ENCODE measurements at places on chromosomes 16 and 17.

GRCh38 chr17:9166788-9167187, 145.5 kb downstream of the NTN1 start:
- no peak for DNase-seq

- no peak for DNase-seq
Observed at GRCh38 chr17:68033636-68034451, 1.7 kb upstream of the KPNA2 start.

- DNase-seq: no peak
Observed at GRCh38 chr16:47713225-47713595, 252.1 kb downstream of the PHKB start.

- no peak for DNase-seq
Observed at GRCh38 chr16:57788252-57788841, 13.9 kb downstream of the KIFC3 start.

GRCh38 chr17:79654350-79654959, 43.6 kb upstream of the RBFOX3 start:
- no peak for DNase-seq

DNA sequence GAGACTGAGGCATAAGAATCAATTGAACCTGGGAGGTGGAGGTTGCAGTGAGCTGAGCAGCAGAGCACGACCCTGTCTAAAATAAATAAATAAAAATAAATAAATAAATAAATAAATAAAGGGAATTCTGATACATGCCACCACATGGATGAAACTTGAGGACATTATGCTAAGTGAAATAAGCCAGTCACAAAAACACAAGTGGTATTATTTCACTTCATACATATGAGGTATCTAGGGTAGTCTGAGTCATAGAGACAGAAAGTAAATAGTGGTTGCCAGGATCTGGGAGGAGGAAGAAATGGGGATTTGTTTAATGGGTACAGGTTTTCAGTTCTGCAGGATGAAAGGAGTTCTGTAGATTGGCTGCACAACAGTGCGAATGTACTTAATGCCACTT, 16.3 kb downstream of the PIPOX start:
- DNase-seq: peak; percentile 35

DNA sequence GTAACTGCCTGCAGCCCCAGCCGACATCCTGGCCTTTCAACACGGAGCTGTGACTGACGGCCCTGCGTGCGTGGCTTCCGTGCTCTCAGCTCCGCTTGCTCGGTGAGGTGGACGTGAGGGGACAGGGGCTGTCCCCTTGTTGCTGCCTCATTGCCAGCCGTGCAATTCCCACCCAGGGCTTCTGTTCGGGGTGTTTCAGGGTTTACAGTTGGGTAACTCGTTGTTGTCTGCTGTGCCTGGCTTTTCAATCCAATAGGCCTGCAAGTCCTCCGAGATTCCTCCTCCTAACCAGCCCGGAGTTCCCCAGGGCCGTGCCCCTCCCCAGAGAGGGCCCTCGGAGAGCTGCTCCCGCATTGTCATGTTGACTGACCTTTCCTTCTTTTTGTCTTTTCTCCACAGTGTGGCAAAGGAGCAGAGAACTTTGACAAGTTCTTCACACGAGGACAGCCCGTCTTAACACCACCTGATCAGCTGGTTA, 31.4 kb upstream of the CACNG5 start:
- DNase-seq: no peak

DNA sequence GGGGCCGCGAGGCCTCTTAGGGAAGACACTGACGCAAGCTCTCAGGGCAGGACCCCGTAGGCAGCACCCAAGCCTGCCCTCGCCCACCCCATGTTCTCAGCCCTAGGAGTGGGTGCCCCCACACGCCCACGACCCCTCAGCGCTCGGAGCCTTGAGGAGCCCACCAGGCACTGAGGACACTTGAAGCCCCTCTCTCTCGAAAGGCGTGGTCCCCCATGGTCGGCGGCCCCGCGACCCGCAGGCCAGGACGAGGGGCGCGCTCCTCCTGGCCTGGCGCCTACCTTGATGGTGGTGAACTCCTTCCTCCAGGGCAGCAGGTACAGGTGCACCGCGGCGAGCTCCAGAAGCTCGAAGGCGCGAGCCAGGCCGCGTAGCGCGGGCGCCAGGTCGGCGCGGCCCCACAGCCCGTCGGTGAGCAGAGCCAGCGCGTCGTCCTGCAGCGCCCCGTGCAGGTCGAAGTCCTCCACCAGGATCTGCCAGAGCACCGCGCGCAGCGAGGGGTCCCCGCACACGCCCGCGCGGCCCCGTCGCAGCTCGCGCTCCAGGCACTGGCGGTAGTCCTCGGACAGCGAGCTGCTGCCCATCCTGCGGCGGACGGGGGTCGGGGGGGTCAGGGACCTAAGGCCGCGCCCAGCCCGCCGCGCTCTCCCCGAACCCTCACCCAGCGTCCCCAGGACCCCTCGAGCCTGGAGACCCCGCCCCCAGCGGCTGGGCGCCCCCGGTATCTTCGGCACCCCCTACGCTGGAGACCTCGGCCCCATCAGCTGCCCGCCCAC, 668 bp downstream of the SPATA2L start:
- DNase-seq: peak; percentile 42

DNA sequence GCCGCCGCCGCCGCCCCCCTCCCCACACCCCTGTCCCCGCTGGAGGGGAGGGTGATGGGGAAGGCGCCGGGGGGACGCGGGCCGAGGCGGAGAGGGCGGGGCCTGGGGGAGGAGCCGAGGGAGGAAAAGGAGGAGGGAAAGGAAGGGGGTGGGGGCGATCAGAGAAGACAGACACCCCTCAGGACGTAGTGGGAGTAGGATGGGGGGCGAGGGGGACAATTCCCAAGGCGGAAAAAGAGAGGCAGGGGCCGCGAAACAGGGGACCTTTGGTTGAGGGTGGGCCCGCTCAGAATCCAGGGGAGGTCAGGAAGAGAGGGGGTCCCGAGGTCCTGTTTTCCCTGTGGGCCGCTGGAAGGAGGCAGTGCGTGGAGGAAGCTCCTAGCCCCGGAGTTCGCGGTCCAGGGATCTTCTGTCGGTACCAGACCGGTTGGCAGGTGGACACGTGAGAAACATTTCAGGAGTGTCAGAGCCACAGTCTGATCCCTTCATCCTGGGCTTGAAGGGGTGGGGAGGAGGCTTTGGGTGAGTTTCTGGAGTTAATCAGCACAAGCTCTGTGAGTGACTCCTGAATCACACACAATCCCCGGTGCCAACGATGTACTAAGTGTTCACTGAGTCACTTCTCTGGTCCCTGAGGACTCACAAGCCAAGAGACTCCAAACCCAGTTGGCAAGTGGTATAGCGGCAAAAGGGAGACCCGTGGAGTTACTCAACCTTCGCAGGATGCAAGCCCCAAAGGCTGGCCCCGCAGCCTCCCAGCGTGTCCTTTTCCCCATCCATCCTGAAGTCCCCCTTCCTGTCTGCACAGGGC, at the start of gene XYLT1:
Gene XYLT1 (minus strand): TSS at position 53 of the 811 bp plus-strand sequence. CDS start 164 bp downstream, outside the sequence.
- DNase-seq: no peak

DNA sequence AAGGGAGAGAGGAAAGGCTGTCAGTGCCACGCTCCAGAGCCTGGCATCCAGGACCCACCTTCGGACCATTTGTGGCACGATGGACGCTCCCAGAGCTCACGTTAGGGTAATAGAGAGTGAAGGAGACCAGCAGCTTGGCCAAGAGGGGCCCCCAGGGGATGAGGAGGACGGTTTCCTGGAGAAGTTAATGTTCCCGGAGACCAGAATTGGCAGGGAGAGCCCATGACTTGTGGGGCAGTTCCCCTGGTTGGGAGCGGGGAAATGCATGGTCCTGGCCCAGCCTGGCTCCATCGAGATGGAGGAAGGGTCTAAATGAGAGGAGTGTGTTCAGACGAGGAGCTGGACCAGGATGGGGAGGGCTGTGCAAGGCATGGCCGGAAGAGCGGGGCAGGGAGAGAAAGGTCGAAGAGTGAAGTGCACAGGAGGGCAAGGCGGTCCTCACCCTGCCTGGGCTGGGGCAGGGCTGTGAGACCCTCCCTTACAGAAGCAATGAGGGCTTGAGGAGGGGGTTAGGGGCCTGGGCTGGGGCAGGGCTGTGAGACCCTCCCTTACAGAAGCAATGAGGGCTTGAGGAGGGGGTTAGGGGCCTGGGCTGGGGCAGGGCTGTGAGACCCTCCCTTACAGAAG, 2.9 kb upstream of the HIC1 start:
- no peak for DNase-seq

- DNase-seq: peak; percentile 81
Observed at GRCh38 chr17:35969558-35970380, 11.5 kb downstream of the CCL16 start.

- DNase-seq: no peak
Observed at GRCh38 chr17:3968886-3969524, 4.8 kb upstream of the ATP2A3 start.

DNA sequence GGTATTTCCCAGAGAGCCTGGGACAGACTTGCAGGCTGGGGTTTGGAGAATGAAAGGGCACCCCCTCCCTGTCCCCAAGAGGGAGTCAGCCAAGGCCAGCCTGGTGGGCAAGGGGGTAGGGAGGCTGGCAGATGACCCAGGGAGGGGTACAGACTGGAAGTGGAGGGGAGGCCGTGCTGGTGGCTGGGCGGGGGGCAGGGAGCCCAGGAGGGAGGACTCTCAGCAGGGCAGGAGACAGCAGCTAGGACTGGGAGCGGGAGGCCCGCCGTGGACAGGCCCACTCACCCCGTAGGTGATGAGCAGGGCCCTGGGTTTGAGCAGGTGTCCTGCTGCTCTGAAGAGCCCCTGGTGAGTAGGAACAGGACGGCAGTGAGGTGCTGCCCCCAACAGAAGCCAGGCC, 1.1 kb downstream of the METTL26 start:
- no peak for DNase-seq

DNA sequence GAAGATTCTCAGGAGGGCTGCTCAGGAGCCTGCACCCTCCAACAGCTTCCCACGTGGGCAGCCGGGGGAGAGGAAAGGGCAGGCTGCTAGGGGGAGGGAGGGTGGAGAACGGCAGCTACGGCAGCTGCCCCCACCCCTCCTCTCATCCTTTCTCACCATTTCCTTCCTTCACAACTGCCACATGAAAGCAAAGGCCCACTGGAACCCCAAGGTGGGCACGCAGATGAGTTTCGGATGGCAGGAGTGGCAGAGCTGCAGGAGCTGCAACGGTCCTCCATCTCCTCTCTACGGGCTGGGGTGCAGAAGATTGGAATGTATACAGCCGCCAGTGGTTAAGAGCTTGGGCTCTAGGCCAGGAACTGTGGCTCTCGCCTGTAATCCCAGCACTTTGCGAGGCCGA, 77.7 kb downstream of the GAS7 start:
- DNase-seq: no peak

GRCh38 chr17:14070344-14070984, 1.2 kb downstream of the COX10 start:
- no peak for DNase-seq

- no peak for DNase-seq
Observed at GRCh38 chr17:6780001-6780400, 4.0 kb downstream of the FBXO39 start.
